ENCODE measurements at places on chromosomes 5 and 9. TPM values are rescaled to one million over a fixed set of nuclear protein-coding genes. Genes with fewer than 3 reads are reported as not detected.

The MYOZ3 gene
- not detected for polyA plus RNA-seq

The CD14 gene
- 2.5 TPM for polyA plus RNA-seq

The EPB41L4B gene
- polyA plus RNA-seq: not detected

The FOXD4L3 gene
- not detected for polyA plus RNA-seq

The FOXI1 gene
- not detected for polyA plus RNA-seq

The SEMA5A gene
- 0.25 TPM for polyA plus RNA-seq

The ACSL6 gene
- 13.6 TPM for polyA plus RNA-seq

The WWC1 gene
- polyA plus RNA-seq: 0.02 TPM

GRCh38 chr5:172945151-172945550 lies 14.1 kb upstream of the RPL26L1 start:
- no peak for DNase-seq

- no peak for DNase-seq
Measured at GRCh38 chr5:150189728-150190502, at the start of gene SLC6A7. Gene SLC6A7 (plus strand): TSS chr5:150190062. CDS start chr5:150190328, 266 bp downstream.

GRCh38 chr9:83472764-83473163 lies 65.4 kb downstream of the FRMD3 start:
- DNase-seq: no peak

GRCh38 chr5:107985144-107985543 lies 314.4 kb upstream of the EFNA5 start:
- no peak for DNase-seq

DNA sequence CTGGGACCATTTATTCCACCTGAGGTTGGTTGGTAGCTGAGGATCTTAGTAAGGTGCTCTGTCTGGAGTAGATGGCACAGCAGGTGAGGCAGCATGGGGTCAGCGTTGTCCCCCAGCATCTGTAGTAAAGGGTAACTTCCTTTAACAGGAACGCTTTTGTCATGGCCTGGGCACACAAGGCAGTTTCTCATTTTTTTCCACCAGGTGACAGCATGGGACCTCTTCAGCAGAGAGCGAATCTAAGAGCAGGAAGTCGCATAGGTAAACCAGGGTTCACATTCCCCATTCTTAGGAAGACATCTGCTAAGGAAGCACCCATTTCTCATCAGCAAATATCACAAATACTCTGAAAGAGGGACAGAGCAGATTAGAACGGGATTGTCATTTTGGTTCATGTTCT lies 56.5 kb downstream of the GPR107 start:
- peak; percentile 35 for DNase-seq

DNA sequence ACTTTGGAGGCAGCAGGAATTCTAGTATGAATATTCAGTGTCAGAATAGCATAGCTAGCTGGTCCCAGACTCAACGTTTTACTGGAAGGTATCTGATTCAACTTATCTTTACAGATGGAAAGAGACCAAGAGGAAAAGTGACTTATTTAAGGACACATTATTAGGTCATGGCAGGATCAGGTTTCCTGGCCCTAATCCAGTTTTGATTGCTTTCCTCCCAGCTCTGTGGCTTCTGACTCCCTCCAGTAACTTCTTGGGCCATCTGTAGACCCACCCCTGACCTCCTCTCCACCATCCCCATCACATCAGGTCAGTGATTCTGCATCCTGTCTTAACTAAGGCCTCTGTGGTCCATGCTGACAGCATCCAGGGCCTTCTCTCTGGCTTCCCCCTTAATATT lies 38.4 kb downstream of the SH3TC2 start:
- DNase-seq: no peak
